ENCODE measurements at places on chromosomes 12 and 14.

- no peak for DNase-seq
These were observed 119.2 kb downstream of the TBC1D30 start for GRCh38 chr12:64943686-64944085.

GRCh38 chr14:35229084-35229791 lies 62.9 kb upstream of the PSMA6 start:
- DNase-seq: no peak

- no peak for DNase-seq
These were observed 62.0 kb upstream of the DUSP6 start for GRCh38 chr12:89414322-89414721.

- DNase-seq: no peak
These were observed 150.5 kb downstream of the CRADD start for GRCh38 chr12:93827669-93828068.

- no peak for DNase-seq
These were observed 21.0 kb downstream of the FBRSL1 start for GRCh38 chr12:132510746-132511477.

DNA sequence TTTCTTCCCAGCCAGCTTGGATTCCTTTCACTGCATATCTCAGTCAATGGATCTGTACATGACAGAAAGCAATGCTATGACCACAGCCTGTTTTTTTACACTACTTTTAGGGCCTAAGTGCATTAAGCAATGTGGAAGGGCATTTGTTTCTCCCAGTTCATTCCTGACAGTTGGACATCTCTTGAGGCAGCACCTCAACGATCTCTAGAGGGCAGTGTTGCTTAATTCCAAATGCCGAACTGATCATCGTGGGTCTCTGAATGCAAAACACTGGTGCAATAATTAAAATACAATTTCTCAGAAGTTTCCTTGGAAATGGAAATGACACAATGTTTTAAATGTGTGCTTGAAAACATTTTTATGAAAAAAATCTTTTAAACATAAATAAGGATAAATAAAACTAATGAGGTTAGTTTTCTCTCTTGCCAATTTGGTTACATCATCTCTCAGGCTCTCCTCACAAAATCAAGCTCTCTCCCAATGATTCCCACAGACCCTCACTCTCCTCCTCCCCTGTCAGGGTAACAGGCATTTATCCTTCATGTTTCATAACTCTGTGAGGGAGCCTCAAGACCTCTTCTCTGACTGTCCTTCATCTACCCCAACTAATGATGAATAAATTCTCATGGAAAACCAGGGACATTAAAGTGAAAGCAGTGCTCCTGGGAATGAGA lies 192.4 kb upstream of the SLC16A7 start:
- peak; percentile 63 for DNase-seq

DNA sequence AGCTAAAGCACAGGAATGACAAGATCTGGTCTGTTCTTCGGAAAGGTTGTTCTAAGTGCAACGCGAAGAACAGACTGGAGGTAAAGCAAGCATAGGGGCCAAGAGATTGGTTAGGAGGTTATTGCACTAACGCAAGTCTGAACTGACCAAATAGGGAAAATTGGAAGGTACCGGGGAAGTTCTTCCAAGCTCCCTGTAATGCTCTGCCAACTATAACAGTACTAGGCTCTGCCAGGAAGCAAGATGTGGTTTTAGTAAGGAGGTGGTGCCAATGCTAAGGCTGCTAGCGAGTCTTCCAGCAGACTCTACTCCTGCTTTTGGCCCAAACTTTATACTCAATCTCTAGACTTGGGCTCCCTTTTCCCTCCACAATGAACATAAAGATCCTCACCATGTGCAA lies 138.6 kb downstream of the PAWR start:
- DNase-seq: no peak

DNA sequence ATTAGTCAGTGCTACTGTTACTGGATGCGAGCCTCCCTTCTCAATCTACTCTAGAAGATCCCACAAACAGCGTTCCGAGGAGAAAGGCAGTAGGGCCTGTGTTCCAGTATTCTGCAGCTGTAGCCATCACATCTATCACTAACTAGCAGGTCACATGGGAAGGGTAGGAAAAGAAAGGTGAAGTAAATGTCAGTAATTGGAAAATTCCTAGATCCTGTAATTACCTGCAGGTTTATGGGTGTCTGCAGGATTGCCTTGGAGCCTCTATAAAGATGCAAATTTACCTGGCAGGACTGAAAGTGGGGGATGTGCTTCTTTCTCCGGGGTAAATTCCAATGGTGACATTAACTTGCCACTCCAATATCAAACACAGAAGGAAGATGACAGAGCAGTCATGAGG lies 77.8 kb downstream of the FERMT2 start:
- DNase-seq: no peak

- peak; percentile 25 for DNase-seq
These were observed 41.9 kb upstream of the FKBP4 start for GRCh38 chr12:2752676-2753371.

DNA sequence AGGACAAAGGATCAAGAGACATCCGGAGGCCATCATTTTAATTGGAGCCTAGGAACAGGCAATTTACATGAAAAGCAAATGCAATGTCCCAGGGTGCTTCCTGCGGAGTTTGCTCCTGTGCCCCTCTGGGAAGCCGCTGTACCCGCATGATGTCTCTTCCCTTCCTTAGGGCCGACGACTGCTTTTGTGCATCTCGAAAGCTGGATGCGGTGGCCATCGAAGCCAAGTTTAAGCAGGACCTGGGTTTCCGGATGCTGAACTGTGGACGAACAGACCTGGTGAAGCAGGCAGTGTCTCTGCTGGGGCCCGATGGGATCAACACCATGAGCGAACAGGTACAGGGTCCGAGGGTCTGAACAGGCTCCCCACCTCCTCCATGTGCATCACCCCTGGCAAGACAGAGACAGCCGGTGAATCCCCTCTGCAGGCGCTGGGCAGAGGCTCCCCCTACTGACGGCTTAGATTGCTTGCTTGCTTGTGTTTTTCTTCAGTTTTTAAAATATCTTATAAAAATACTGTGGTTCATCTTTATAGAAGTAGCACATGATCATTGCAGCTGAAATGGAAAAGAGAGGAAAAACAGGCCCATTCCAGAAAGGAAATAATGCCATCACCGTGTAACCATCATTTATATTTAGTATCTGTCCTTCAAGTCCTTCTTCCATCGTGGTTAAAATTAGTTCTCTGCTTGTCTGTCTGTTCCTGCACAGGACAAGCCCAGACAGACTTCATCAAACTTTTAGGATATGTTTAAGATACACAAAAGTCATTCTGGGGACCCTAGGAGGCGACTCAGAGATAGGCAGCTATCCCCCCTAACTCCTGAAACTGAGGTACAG lies 75.4 kb upstream of the PWP1 start:
- DNase-seq: no peak

GRCh38 chr12:82996168-82996812 lies 309.6 kb downstream of the TMTC2 start:
- no peak for DNase-seq

All from HFFc6 (cell line).